Gastroesophageal sphincter (tissue), 4 donors: ENCODE measurements at places on chromosomes 2 and 18. TPM values are rescaled to one million over a fixed set of nuclear protein-coding genes. Genes with fewer than 3 reads are reported as not detected.

DNA sequence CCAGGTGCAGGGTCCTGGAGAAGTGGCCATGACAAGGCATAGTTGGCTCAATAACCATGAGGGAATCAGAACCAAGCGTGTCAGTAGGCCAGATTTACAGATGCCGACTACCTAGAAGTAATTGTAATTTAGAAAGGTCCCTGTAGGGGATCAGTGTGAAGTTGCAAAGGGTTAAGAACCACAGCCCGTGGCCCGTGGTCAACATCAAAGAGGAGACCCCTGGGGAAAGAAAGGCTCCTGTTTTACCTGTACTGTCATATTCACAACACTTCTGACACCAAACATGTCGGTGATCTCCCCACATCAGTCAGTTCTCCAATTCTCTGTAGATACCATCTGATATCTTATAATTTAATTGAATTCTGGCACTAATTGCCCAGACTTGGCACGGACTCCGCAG is 31.0 kb downstream of the SP100 start:
- no peak for ATAC-seq

DNA sequence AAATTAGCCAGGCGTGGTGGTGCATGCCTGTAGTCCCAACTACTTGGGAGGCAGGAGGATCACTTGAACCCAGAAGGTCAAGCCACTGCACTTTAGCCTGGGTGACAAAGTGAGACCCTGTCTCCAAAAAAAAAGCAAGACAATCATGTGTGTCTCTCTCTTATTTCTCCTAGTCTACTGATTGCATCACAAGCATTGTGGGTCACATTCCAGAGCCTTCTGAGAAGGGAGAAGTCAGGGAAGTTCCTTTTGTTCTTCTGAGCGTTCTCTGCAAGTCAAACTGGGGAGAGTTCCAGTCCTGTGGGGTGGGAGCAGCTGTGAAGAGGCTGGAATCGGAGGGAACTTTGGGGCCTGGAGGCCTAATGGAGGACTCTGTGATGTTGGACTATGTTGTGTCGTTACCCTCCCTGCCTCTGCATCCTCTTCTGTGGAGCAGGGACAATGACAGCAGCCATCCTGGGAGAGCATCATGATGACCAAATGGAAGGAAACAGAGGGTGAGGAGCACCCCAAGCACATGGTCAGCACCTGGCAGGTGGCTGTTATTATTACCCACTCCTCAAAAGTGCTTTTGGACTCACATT is 115.4 kb downstream of the MRO start:
- no peak for ATAC-seq

DNA sequence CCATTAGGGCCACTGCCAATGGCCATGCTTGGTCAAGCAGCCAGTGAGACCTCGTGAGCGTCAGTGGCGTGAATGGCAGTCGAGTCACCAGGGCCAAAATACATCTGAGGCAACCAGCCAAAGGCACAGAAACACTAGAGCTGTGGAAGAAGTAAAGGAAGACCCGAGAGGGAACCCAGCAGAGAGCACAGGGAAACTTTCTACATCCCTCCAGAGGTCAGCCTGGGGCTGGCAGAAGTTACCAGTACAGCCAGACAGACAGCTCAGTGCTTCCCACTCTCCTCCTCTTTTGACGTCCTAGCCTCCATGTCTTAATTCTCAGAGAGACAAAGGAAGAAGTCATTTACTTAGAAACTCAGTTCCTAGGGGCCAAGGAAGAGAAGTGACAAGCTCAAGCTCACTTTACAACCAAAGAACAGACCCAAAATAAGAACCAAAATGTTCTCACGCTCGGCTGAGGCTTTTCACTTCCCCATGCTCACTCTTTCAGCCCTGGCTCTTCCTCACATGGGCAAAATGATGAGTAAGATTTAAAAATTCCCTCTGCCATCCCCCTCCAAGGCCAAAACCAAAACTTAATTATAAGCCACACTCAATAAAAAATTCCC is 8.7 kb downstream of the CYRIA start:
- ATAC-seq = peak; percentile 54

DNA sequence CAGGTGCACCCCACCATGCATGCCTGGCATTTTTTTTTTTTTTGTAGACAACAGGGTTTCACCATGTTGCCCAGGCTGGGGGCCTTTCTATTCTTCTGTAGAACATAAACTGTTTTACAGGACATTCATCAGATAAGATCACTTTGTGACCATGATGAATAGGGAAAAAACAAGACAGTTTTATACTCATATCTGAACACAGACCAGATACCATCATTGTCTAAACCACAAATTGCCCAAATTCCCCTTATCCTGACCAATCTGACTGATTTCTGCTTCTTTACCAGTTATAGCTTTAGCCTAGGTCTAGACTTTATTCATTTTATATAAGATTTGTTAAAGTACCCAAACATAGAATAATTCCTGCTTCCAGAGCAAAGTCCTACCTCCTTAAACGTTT is 1699.3 kb upstream of the TMEFF2 start:
- ATAC-seq = no peak

- ATAC-seq = no peak
Measured at GRCh38 chr18:68707646-68708045, 7.3 kb downstream of the TMX3 start.

- ATAC-seq = no peak
Measured at GRCh38 chr2:134647607-134648256, 71.1 kb downstream of the TMEM163 start.

DNA sequence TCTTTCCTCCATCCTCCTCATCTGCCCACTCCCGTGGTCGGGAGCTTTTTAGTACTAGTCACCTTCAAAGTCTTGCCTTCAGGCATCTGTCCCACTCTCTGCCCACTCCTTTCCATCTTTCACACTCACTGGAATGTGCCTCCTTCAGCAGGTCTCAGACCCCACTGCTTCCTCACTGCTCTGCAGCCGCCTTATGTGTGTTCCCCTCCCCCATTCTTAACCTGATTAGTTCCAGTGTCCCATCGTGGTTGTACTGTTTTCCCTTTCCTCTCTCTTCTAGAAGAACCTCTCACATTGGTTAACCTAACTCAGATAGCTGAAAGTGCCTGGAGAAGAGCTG is 3.0 kb downstream of the ARMC9 start:
- ATAC-seq = no peak

DNA sequence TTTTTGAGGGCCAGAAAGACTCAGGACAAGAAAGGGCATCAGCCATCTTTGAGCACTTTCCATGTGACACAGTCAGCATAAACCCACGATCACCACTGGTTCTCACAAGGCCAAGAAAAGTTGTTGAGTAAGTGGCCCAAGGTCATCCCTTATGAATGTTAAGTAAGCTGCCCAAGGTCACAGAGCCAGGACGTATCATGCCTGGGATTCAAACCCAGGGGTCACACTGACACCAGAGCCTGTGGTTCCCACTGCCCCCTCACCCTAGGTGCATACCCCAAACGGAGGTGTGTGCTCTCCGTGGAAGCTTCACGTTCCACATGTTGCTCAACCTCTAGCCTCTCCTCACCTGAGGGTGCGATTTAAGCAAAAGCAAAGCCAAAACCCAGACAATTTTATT is 2.3 kb upstream of the CTIF start:
- no peak for ATAC-seq

DNA sequence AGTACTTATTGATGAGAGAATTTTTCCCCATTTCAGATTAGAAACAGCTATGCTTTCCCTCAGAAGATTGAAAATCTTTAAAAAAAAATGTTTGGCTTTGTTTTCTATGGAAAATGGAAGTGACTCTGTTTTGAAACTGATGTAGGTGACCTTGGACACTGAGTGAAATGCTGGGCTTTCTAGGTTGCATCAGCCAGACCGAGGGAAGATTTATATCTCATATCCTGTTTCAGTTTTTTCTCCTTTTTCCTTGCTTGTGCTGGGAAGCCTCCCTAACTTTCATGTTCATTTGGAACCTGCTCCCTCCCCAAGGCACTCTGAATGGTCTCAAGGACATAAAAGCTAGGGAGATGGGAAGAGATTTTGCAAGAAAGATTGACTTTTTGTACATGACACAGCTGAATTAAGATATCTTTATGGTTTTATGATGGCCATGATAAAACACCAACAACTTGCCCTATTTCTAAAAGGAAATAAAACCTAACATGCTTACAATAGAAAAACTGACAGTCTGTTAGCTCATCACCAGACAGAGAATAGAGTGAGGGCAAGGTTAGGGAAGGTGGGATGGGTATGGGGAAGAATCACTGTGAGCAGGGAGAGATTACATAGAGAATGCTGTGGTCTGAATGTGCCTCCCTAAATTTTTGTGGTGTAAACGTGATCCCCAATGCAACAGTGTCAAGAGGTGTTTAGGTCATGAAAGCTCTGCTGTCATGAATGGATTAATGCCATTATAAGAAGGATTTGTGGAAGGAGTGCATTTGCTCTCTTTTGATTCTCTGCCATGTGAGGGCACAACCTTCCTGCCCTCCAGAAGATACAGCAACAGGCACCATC is 249.7 kb downstream of the TPGS2 start:
- no peak for ATAC-seq

GRCh38 chr2:31388736-31389135 is 25.8 kb downstream of the XDH start:
- ATAC-seq = no peak

GRCh38 chr2:145595296-145595695 is 1075.4 kb upstream of the ZEB2 start:
- ATAC-seq = no peak

DNA sequence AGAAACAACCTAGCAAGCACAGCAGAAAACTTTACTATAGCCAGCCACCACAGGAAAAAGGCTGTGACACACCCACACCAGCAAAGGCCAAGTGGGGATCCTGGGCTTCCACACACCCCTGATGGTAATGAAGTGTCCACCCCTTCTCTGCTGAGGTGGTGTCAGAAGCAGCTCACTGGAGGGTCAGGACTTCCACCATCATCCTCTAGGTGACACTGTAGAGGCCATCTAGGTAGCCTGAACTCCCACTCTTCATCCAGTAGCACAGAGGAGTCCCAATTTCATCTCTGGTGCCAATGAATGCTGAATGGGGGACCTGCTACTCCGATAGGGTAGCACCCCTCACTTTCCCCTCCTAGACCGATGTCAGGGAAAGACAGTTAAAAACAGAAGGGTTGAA is 1544.4 kb downstream of the LRP1B start:
- no peak for ATAC-seq

GRCh38 chr2:204665207-204665606 is 119.9 kb downstream of the PARD3B start:
- ATAC-seq = peak; percentile 77

Gene ATP8B1
- 26.2 TPM for total RNA-seq

Gene STARD6
- total RNA-seq = not detected

Gene FSHR
- total RNA-seq = not detected
